Stimulated activated CD8-positive, alpha-beta memory T cell treated with anti-CD3 and anti-CD28 coated beads, Interleukin-7, amount 100 ng/mL, for 1 hour (primary cell): ENCODE measurements at places on chromosomes 6 and 20.

DNA sequence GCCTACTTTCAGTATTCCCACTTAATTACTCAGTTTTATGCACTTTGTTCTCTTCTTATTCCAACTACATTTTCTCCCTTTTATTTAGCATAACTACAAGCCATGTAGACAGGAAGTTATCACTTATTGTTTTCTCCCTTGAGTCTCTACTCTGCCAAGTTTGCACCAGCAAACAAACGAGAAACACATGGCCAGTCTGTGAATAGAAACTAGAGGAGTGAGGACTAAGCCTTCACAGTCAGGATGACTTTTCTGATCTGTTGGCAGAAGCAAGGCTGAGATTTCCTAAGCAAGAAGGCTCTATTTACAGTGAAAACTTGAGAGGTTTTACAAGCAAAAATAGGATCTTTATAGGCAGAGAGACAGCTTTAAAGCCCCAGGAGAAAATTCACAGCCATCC lies 69.8 kb upstream of the TINAG start:
- no peak for DNase-seq

DNA sequence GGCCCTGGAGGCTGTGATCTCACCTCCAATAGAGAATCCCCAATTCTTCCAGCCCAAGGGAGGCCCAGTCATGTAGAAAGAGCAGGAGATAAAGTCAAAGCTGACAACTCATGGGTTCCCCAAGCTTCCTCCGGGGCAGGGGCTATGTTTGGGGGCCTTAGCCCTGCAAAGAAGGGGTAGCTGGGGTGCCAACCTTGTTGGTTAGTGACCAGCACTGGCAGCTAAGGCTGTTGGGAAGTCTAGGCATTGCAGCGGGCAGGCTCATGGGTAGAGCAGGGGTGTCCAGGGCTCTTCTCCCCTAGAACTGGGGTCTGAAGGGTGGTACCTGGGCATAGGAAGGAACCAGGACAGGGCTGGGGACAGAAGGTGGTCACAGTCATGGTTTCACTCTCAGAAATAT lies 36.4 kb downstream of the TGM2 start:
- DNase-seq: no peak

DNA sequence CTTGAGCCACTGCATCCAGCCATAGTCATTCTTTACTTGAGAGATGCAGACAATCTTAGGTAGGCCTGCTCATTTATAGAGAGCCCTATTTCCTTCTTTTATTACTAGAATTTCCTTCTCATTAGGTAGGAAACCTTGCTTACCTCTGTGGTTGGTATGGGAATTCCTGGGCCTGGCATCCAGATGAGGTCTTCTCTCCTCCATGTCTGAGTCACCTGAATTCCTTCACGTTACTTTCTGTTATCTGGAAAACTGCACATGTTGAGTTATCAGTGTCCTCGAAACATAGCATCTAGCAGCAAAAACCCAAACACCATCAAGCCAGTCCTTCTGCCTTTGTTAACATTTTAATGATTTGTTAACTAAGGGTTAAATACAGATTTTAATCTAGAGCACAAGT lies 2.2 kb downstream of the ZNFX1 start:
- no peak for DNase-seq

- DNase-seq: no peak
Observed at GRCh38 chr20:37291724-37292126, 2.3 kb downstream of the MANBAL start.

- no peak for DNase-seq
Observed at GRCh38 chr20:15241681-15242080, 904.3 kb upstream of the FLRT3 start.

GRCh38 chr6:74956559-74957428 lies 249.1 kb downstream of the COL12A1 start:
- DNase-seq: no peak

DNA sequence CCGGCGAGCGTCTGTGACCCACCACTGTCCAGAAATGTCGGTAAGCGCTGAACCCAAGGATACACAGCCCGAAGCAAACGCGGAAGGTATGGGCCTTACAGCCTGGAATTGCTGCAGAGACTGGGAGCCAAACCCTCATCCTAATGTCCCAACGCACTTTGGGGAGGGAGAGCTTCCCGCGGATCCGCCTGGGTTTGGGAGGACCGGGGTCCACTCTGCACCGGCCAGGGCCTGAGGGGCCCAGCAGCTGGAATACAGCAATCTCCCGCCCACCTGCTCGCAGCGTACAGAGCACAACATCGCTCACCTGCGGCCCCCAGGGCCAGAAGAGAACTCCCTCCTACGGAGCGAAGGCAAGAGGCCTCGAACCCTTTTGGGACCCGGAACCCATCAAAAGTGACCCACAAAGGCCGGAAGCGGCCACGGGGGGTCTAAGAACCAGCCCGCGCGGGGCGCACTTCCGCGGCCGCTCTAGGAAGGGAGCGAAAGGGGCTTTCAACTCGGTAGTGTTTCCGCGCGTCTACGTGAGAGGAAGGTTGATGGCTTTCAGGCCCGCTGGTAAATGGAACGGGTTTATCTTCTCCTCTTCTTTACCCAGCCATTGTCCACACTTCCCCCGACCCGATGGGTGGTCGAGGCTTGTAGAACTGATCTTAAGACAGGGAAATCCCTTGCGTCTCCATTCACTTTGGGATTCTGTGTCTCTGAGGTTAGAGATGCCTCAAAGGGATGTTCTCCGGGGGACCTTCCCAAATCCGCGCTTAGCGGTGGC lies at the start of gene ZSCAN12:
TSS of gene ZSCAN12 (minus strand) at position 398 of the 772 bp plus-strand sequence. CDS start 1,342 bp downstream, outside the sequence.
- DNase-seq: peak; percentile 70

DNA sequence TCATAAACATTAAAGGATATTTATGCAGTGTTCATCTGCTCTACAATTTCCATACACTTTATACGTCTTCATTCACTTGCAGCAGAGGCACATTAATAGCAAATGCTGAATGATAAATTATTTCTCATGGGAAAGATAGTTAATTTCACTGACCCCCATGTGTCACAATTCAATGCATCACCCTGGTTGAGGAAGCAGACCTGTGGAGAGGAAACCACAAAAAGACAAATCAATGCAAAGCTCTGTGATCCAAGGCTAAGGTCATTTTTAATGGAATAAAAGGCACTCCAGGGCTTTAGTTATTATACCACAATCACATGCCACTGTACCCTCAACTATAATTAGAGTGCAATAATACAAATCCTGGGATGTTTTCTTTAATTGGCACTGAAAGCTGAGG lies 40.3 kb upstream of the TENT5A start:
- DNase-seq: no peak

- DNase-seq: no peak
Observed at GRCh38 chr6:142942805-142943227, 2.2 kb downstream of the HIVEP2 start.

GRCh38 chr6:48429021-48429420 lies 318.0 kb upstream of the PTCHD4 start:
- DNase-seq: no peak

GRCh38 chr6:28683945-28684538 lies 158.4 kb downstream of the GPX5 start:
- no peak for DNase-seq

GRCh38 chr20:3374296-3374695 lies 33.2 kb downstream of the DNAAF9 start:
- no peak for DNase-seq

- no peak for DNase-seq
Observed at GRCh38 chr6:166645896-166646295, 18.8 kb upstream of the RPS6KA2 start.

GRCh38 chr6:144581812-144582537 lies 296.8 kb downstream of the UTRN start:
- no peak for DNase-seq

GRCh38 chr20:19749618-19750071 lies 8.4 kb upstream of the RIN2 start:
- no peak for DNase-seq

DNA sequence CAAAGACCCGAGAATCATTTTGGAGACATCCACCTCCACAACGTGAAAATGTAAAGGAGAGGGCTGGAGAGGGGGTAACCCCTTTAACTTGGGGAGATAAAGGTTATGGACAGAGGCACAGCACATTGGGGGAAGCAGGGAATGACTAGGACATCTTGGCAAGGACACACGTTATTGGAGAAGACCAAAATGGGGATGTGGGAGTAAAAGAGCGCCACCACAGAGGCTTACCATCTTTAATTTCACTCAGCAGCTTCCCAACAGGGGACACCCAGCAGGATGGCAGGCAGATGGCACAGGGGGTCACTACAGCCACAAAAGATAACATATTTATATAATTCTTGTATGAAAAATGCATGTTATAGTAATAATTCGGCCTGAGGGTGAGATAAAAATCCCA lies 9.8 kb downstream of the C6orf52 start:
- no peak for DNase-seq

DNA sequence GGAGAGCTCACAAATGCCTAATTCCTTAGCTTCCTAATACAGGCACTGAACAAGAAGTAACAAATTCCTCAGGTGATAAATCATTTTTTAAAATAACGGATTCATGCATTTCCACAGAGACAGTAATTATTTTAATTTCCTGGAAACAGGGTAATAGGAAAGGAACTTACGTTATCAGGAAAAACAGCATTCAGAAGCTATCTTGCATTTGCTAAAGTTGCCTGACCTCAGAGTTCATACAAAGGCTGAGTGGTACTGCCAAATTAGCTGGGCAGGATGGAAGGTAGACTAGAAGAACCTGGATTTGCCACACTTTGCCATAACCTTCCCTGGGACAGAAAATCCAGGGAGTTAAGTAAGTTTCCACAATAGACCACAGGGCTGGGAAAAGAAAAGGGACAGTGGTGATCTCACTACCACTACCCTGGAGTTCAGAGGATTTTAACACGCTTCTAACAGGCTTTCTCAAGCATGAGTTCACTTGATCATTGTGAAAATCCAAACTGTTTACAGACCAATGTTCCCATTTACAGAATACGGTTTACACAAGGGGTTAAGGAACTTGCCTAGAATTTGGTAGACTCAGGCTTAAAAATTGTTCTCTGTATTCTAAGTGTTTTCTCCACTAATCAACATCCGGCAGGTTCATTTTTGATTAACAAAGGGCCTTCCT lies 57.0 kb downstream of the KIF13A start:
- no peak for DNase-seq

DNA sequence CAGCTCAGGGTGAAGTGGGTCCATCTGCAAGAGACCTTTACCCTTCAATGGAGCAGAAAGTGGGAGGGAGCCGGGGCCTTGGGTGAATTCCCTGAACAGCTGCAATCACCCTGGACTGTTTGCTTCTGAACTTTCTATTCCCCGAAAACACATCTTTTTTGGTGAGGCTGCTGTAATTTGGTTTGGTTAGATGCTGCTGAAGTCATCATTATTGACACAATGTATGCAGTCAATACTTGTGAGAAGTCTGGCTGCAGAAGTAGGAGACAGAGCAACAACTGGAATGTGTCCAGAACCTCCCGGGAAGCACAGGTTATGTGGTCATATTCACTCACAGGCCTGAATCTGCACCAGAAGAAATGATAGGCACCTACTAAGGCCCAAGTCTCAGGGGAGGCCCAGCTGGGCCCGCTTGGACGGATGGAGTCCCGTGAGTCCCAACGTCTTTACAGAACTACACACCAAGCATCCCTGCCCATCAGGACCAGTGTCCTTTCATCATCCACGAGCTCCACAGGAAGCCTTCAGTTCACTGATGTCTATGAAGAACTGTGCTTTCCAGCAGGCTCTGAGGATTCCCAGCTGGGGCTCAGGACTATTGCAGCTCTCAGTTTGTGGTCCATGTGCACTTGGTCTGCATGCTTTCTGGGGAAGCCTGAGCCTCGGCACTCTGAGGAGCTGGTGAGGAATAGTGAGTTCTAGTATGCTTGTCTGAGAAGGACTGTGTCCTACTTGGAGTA lies 177.6 kb downstream of the THBS2 start:
- no peak for DNase-seq

DNA sequence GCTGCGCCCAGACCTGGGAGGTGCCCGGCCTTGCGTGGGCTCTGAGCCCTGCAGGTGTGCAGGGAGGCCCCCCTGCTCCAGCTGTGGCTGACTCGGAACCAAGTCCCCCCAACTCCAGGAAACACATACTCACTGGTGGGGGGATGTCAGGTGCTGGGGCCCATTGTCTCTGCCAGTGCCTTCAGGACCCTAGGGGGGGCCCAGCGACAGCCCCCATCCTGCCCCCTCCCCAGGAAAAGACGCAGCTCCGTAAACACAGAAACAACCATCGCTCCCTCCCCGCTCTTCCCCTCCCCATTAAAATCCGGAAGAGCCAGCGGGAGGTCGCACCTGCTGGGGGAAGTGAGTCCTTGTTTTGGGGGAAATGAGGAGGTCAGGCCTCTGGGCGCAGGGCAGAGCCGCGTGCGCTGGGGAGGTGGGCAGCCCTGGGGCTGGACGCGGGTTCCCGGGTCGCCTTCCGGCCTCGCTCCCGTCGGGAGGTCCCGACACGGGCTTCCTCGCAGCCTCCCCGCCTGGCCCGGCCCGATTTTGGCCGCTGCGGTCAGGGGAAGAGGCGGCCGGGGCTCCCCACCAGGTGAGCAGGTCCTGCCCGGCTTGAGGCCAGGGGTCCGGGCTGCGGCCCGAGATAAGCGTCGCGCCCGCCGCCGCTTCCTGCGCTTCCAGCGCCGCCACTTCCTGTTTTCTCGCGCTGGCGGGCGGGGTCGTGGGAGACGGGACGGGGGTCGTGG lies 6.2 kb downstream of the C20orf204 start:
- DNase-seq: no peak

GRCh38 chr20:18778690-18779392 lies 34.7 kb upstream of the SCP2D1 start:
- no peak for DNase-seq

DNA sequence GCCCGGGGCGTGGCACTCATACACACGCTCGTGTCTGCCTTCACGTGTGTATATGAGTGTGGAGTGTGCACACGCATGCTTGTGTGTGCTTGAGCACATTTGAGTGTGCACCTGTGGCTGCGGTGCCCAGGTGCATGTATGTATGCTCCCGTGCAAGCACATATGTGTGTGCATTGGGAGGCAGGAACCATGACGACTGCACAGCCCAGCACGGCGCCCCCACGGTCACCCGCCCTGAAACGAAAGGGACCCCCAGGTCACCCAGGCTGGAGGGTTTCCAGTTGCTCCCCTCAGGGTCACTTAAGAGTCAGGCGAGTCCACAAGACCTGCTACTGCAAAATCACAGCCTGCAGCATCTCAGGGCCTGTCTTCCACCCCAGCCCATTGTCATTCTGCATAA lies 94.7 kb downstream of the YTHDF1 start:
- DNase-seq: no peak

GRCh38 chr6:3321875-3322274 lies 63.1 kb downstream of the PSMG4 start:
- no peak for DNase-seq

DNA sequence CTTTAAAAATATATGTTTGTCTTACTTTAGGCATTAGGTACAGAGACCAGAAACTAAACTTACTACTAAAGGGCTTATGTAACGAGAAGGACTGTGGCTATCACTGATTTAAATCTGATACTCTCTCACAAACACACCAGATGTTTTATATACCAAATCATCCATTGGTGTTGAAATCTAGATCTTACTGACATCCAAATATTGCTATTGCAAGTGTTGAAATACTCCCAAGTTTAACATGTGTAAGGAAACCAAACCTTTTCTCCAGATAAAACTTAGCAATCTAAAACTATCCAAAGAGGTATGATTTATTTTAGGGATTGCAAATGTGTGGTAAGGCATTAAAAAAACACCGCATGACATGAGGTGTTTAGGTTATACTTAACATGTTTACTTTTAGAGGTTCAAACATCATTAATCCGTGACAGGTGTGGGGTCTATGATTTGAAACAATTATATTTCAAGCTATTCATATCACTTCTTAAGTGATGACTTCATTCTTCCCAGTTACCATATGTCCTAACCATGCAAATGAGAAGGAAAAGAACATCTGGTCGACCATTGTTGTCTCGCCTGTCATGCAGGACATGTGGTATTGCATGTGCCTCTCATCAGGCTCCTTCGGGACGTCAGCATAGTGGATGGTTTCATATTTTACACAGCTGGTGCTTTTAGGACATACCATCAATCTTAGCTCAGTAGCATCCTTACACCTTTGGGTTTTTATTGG lies 168.3 kb upstream of the SPACA1 start:
- DNase-seq: no peak
